ENCODE measurements at places on chromosomes 7 and 10. TPM values are rescaled to one million over a fixed set of nuclear protein-coding genes. Genes with fewer than 3 reads are reported as not detected.

GRCh38 chr10:72747521-72747920, 55.6 kb downstream of the MCU start:
- no peaks in the 10 kb centered on the region for H3K36me3 ChIP-seq
- H3K27ac ChIP-seq, result no peak overlapping the region
- DNase-seq, result no peak
- no peak overlapping the region for H3K4me3 ChIP-seq

GRCh38 chr7:39221901-39222300, 244.2 kb downstream of the POU6F2 start:
- H3K4me3 ChIP-seq, result no peak overlapping the region
- no peak overlapping the region for H3K27ac ChIP-seq
- DNase-seq, result no peak
- H3K27me3 ChIP-seq, result peaks cover 31% of the 10 kb centered on the region
- no peaks in the 10 kb centered on the region for H3K36me3 ChIP-seq

DNA sequence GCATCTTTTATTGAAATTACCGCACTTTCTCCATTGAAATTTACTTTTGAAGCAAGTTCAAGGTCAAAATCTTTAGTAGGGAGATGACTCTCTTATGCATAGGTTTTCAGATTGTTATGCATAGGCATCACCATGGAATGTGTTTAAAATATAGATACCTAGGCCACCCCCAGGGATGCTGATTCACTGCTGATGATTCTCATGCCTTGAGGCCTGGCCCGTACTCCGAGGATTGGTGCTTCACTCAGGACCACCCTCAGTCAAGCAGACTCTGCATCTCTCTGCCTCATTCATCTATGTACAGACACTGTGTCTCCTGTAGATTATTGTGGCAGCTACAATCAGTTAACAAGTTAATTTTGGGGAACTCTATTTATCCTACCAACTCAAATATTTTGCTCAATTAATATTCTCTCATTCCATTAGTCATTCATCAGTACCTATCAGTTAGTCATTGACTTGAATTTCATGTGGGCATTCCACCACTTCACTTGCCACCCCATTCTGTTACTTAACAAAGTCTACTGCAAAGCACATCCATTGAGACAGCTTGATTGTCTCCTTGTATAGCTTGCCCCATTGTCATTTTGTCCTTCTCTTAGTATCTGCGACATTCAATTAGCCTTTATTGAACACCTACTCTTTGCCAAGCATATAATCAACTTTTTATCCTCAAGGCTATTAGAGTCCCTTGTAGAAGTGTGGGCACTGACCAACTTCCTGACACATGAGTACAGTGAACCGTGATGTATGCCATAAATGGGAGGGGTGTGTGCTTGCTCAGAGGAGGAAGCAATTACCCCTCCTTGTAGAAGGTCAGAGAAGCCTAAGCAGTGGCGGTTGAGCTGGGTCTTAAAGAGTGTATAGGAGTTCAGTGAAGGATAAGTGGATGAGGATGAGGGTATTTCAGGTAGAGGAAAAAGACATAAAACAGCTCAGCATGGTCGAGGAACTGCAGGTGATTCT, 255.6 kb upstream of the BMPER start:
- no peaks in the 10 kb centered on the region for H3K4me1 ChIP-seq
- no peak for DNase-seq
- H3K27me3 ChIP-seq, result no peaks in the 10 kb centered on the region
- no peaks in the 10 kb centered on the region for H3K36me3 ChIP-seq
- no peak overlapping the region for H3K27ac ChIP-seq

DNA sequence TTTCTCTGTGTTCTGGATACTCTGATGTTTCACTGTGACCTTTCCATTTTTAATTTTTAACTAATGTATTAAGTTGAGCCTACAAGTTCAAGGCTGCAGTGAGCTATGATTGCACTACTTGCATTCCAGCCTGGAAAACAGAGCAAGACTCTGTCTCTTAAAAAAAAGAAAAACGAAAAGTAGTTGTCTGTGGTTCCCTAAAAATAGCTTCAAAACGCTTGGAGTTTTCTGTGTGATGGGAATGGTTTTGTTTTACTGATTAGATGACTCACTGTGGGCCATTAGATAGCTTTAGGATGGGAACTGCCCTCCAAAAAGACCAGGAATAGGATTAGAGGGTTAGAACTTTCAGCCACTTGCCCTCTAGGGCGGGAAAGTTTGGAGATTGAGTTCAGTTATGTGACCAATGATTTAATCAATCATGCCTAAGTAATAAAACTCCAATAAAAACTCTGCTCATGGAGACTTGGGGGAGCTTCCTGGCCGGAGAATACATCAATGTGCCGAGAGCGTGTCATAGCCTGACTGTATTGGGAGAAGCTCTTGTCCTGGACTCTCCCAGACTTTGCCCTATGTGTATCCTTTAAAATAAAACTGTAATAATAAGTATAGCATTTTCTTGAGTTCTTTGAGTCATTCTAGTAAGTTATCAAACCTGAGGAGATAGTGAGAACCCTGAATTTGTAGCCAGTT, 147.1 kb downstream of the LYZL1 start:
- H3K27ac ChIP-seq, result no peak overlapping the region
- 0 out of 2 replicates have a peak, but pooled peaks cover 2% of the 10 kb centered on the region for H3K36me3 ChIP-seq
- H3K4me3 ChIP-seq, result no peak overlapping the region
- DNase-seq, result no peak
- 0 out of 2 replicates have a peak, but pooled peaks cover 4% of the 10 kb centered on the region for H3K4me1 ChIP-seq

GRCh38 chr7:98341106-98341505, 59.6 kb downstream of the BRI3 start:
- no peaks in the 10 kb centered on the region for H3K4me1 ChIP-seq
- no peaks in the 10 kb centered on the region for H3K27me3 ChIP-seq
- H3K4me3 ChIP-seq, result no peak overlapping the region
- no peak overlapping the region for H3K27ac ChIP-seq
- DNase-seq, result no peak

DNA sequence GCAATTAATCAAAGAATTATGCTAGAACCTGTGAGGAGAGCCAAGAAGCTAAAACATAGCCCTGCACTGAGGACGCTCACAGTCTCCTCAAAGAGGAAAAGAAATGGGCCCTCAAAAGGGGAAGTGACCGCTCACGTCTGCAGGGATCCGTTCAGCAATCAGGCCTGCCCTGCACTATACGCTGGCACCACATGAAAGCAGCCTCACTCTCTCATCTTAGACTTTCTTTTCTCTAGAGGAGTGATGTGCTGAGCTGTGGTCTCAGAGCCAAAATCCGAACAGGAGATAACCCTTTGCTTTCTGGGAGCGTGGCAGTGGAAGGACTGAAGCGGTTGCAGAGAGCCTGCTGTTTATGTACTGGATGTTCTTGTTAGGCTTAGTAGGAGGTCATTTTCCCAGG, 6.3 kb upstream of the IL2RA start:
- H3K4me1 ChIP-seq, result no peaks in the 10 kb centered on the region
- H3K4me3 ChIP-seq, result no peak overlapping the region
- no peak for DNase-seq
- peaks cover 8% of the 10 kb centered on the region for H3K27me3 ChIP-seq

DNA sequence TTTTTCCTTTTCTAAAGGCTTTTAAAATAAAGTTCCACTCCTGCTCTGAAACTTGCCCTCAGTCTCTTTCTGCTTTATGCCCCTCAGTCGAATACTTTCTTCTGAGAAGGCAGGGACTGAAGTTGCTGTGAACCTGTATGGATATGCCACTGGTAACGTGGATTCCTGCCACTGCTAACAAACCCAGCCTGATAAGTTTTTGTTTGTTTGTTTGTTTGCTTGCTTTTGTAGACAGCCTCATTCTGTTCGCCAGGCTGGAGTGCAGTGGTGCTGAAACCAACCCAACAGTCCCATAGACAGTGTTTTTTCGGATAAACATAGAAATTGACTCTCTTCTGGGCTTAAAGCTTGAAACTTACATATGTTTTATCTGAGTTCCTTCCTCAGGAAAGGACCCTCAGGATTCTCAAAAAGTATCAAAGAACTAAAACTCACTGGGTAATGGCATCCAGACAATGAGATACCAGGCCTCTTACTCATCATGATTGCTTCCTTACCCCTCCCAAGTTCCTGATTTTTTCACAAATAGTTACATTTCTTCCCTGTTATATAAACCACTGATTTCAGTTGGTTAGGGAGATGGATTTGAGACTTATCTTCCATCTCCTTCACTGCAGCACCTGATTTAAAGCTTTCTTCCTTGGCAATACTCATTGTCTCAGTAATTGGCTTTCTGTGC, 273.6 kb downstream of the SDHAF3 start:
- no peaks in the 10 kb centered on the region for H3K4me1 ChIP-seq
- no peak for DNase-seq
- H3K27ac ChIP-seq, result no peak overlapping the region
- no peak overlapping the region for H3K4me3 ChIP-seq
- H3K36me3 ChIP-seq, result no peaks in the 10 kb centered on the region

DNA sequence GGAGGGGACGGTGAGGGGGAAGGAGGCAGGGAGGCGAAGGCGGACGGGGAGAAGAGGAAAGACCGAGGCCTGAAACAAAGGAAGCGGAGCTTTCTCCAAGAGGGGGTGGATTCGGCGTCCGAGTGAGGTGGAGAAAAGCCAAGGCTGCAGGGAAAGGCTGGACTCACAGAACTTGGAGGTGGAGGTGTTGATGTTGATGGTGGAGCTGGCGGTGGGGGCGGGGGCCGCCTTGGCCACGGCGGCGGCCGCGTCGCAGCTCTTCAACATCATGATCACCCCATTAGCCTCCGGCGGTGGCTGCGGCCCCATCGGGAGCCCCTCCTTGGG, 578 bp downstream of the CACUL1 start:
- H3K4me1 ChIP-seq, result peaks cover 16% of the 10 kb centered on the region
- no peaks in the 10 kb centered on the region for H3K36me3 ChIP-seq
- peak overlapping the region; percentile 29 for H3K27ac ChIP-seq
- no peaks in the 10 kb centered on the region for H3K27me3 ChIP-seq
- peak overlapping the region; percentile 99 for H3K4me3 ChIP-seq
- no peak for DNase-seq

The SPDYE3 gene
- not detected for total RNA-seq

The HABP2 gene
- total RNA-seq, result not detected

The STAG3 gene
- 0.07 TPM for total RNA-seq

The CREM gene
- 150 TPM for total RNA-seq

The ZEB1 gene
- total RNA-seq, result 3.9 TPM

The TCERG1L gene
- total RNA-seq, result not detected

The PNLIP gene
- total RNA-seq, result not detected

The ARHGEF5 gene
- total RNA-seq, result 17.7 TPM

The STEAP1 gene
- 21.2 TPM for total RNA-seq

The OGA gene
- total RNA-seq, result 43.0 TPM

The LLCFC1 gene
- not detected for total RNA-seq

Measured in PC-3 (cell line).